ENCODE measurements at places on chromosomes 1 and 21.

- peak; percentile 20 for DNase-seq
Measured at GRCh38 chr1:205800427-205800826, 12.6 kb downstream of the SLC41A1 start.

DNA sequence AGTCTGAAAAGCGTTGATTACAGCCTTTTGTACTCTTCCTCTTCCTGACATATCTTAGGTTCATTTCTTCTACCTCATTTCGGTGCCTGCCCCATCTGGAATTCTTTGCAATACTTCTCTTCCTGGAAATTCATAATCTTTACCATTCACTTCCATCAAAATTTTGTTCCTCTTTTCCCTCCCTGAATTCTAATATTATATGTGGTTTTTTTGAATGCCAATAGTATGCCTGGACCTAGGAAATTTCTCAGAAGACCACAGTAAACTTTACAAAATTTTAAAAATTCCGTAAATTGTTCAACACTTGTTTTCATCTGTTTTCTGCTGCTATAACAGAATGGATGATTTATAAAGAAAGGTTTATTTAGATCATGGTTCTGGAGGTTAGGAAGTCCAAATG, 76.8 kb downstream of the MAP3K7CL start:
- DNase-seq, result no peak

DNA sequence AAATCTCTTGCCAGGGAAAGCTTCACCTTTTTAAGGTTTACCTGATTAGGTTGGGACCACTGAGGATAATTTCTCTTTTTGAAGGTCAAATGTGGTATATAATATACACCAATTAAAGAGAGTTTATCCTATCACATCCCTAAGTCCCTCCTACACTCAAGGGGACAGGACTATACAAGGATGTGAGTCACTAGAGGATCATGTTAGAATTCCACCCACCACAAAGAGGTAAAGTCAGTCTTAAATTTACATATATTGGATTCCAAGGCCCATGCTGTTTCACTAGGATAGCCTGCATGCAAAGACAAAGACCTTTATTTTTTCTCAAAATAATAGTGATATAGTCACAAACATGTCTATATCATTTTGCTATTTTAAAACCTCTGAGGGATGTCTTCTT, 164.4 kb downstream of the GIPC2 start:
- DNase-seq, result no peak

DNA sequence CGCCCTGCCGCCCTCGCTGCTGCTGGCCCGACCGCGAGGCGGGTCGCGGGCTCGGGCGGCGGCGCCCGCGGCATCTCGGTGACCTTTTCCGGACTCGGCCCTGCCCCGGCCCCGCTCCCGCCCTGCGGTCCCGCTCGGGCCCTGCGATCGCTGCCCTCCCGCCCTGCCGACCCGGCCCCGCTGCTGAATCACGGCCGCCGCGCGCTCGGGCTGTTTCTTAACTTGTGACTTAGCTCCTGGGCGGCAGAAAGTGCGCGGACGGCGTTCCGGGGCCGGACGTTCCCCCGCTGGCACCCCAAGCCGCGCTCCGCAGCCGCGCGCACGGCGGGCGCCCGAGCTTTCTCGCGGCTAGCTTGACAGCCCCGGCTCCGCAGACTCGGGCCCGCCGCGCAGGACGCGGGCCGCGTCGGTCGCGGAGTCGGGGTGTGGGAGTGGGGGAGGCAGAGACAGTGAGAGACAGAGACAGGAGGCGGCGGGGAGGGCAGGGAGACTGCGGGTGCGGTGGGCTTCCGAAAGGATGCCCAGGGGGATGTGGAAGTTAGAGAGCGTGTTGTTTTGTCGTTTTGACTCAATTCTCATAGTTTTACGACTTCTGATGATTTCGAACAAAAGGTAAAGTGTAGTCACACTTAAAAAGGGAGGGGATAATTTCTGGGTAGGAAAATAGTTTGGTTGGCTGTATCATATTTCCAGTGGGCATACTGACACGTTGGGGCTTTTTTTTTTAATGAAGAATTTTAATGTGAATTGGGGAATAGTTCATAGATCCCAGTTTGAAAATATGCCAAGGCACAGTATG, 49.8 kb downstream of the PRDM2 start:
- DNase-seq, result peak; percentile 40

- DNase-seq, result no peak
Measured at GRCh38 chr1:184219883-184220282, 166.9 kb upstream of the C1orf21 start.

- peak; percentile 56 for DNase-seq
Measured at GRCh38 chr1:235024711-235025421, 103.8 kb downstream of the TOMM20 start.

DNA sequence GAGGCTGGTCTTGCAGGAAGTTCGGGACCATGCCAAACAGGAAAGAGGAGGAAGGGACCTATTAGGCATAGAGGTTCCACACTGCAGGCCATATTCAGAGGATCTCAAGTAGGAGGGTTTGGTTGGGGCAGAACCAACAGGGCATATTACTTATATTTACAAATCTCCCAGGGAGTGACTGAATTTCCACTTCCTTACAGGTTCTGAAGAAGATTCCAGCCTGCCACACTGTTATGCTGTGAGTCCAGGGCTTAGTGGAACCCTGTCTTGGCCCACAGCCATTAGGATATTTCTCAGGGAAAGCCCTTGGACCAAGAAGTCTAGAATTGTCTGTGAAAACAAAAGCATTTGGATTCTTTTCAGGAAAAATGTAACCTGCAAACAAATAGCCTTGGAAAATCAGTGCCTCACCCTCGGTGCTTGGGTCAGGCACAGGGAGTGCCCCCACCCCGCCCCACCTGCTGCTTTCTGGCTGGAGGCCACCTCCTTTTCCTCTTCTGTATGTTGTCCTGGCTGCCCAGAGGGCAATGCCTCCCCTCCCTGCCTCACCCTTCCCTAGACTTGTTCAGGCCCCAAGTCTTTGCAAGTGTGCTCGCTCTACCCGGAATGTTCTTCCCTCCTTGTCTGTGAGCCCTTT, 41.0 kb upstream of the JUN start:
- DNase-seq, result no peak

GRCh38 chr1:119924948-119925898, 28.9 kb upstream of the ADAM30 start:
- DNase-seq, result no peak

- no peak for DNase-seq
Measured at GRCh38 chr1:67433837-67434236, 3.6 kb upstream of the SERBP1 start.

DNA sequence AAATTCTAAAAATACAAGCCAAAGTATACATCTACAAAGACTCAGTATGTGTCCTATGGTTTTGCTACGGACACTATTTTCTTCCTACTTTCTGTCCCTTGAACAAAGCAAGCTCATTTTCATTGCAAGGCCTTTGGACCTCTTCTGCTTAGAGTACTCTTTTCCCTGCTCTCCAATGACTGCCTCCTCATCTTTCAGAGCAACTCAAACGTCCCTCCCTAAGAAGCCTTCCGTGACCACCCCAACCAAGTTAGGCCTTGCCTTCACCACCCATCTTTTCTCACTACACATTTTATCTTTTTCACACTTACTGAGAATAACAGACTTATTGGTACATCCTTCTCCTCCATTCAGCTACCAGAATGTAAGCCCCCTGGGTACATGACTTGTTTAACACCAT, 39.9 kb downstream of the ENAH start:
- no peak for DNase-seq

GRCh38 chr1:244394826-244395765, 56.6 kb downstream of the ADSS2 start:
- no peak for DNase-seq

- DNase-seq, result no peak
Measured at GRCh38 chr21:46388206-46388880, 64.4 kb downstream of the PCNT start.

- peak; percentile 62 for DNase-seq
Measured at GRCh38 chr21:46667741-46668380, 32.4 kb downstream of the PRMT2 start.

DNA sequence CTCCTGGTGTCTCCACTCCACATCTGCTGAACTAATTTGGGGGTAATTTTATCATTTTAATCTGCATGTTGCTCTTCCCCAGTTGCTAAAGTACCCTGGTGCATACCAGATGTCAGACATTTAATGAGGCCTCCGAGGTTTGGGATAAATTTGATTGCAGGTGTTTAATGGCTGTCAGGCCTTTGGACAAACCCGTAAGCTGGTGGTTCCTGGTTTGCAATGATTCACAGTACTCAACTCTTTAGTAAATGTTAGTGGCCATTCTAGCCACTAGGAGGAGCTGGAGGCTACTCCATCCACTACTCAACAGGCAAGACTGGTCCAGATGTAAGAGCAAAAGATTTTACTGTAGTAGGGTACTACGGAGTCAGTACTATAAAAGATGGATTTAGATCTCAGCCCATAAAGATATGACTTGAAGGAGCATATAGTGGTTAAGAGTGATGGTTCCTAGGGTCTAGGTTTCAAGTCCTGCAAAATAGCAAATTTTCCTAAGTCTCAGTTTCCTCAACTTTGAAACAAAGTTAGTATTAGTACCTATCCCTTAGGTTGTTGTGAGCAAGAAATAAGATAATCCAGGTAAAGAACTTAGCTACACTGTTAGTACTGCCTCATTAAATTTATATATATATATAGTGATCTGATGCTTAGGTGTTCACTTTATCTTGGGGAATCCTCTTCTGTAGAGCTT, 132.8 kb downstream of the SNX7 start:
- DNase-seq, result peak; percentile 43

GRCh38 chr1:194795917-194796593, 1609.6 kb upstream of the B3GALT2 start:
- DNase-seq, result no peak

DNA sequence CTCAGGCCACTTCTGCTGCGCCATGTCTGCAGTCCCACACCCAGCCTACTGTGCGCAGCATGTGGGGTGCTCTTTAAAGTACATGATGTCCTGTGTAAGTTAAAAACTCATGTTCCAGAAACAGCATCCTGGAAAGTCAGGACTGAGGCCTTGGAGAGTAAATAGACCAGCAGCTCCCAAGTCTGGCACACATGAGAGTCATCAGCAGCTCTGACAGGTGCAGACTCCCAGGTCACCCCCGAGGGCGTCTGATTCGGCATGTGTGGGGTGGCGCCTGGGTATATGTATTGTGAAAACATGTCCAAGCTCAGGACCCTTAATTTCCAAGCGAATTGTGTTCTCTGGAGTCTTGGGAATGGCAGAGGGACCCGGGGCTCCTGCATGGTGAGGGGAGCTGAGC, 120.1 kb upstream of the RUNX3 start:
- DNase-seq, result no peak

DNA sequence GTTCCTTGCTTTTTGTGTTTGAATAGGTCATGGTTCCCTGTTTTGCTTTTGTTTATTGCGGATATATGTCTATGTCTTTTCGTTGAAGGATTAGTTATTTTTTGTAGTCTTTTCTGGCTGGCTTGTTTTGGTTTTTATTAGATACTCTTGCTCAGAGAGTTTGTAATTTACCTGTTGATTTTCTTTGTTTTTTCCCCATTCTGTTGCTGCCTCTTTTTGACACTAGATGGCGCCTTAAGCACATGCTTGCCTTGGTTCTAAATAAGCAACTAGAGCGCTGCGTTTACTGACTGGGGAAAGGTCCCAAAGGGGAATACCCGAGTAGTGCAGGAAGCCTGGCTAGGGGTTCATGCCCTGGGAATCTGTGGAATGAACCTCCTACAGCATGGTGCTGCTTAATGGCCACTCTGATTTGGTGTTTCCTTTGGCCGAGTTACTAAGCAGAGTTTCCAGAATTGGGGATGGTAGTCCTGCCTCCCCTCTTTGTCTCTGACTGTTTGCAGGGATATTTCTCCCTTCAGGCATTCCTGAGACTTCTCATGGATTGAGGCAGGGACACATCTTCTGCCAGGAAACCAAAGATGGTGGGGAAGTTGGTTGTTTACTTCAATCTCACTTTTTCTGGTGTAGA, 143.2 kb downstream of the PTPRU start:
- peak; percentile 88 for DNase-seq

Data from ELF-1 (cell line).